Fibroblast of the conjunctiva (primary cell): ENCODE measurements at places on chromosomes 7 and 10.

DNA sequence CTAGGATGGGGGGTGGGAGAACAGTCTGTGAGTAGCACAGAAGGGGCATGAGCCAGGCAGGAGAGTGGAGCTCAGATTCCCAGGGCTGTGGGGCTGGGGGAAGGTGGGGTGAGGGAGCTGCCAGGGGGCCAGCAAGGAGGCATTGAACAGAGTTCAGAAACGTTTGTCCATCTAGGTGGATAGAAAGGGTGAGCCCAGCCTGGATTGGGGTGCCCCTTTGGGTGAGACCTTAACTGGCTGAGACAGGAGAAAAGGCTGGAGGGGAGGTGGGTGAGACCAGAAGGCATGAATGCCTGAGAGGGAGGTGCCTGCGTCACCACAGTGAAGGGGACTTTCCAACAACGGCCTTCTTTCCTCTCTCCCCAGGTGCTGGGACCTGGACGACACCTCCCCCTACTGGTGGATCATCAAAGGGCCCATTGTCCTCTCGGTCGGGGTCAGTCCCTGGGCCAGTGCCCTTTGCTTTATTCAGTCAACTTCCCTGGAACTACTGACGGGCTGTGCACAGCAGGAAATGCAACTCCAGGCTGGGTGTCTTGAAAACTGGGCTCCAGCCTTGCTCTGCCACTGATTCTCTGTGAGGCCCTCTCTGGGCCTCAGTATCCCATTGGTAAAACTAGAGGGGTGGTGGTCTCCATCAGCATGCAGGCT lies 11.0 kb downstream of the GHRHR start:
- DNase-seq: peak; percentile 9

- no peak for DNase-seq
Measured at GRCh38 chr10:118912961-118913600, 116.4 kb upstream of the NANOS1 start.

GRCh38 chr7:66627151-66627681 lies 1.5 kb upstream of the KCTD7 start:
- peak; percentile 17 for DNase-seq

- DNase-seq: no peak
Measured at GRCh38 chr10:73093922-73094850, 2.5 kb downstream of the P4HA1 start.

- no peak for DNase-seq
Measured at GRCh38 chr7:91251877-91252276, 12.4 kb upstream of the FZD1 start.

GRCh38 chr10:1197384-1197783 lies 141.2 kb downstream of the WDR37 start:
- no peak for DNase-seq

DNA sequence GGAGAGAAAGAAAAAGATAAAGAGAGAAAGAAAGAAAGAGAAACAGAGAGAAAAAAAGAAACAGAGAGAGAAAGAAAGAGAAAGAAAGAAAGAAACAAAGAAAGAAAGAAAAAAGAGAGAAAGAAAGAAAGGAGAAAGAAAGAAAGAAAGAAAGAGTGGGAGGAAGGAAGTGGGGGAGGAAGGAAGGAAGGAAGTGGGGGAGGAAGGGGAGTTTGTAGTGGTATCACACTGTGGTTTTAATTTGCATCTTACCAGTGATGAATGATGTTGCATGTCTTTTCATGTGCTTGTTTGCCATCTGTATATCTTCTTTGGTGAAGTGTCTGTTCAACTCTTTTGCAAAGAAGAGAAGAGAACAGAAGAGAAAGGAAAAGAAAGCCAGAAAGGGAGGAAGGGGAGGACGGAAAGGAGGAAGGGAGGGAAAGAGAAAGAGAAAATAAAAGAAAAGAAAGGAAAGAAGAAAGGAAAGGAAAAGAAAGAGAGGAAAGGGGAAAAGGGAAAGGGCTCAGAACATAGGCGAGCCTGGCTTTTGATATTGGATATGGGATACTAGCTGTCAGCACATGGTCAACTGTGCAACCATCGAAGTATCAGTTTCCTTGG lies 79.2 kb upstream of the FRMD4A start:
- DNase-seq: no peak

- DNase-seq: no peak
Measured at GRCh38 chr10:34152434-34152833, 662.7 kb downstream of the PARD3 start.

- DNase-seq: no peak
Measured at GRCh38 chr7:46028246-46028645, 107.2 kb upstream of the IGFBP3 start.

DNA sequence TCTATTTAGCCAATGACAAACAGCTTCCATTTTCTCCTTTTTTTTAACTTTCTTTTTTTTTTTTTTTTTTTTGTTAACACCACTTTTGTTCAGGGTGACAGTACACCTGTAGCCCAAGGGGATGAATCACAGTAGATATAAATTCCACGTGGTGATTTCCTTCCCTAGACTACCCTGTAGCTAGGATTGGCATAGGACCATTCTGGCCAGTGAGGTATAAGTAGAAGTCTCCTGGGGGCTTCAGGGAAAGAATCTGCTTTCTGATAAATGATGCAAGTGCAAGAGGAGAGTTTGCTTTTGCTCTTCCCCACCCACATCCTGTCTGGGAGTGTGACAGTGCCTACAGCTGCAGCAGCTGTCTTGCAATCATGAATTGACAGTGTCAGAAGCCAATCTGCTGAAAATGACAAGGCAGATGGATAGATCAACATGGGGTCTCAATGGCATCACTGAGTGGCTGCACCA lies 63.2 kb upstream of the TOMM7 start:
- no peak for DNase-seq

- no peak for DNase-seq
Measured at GRCh38 chr10:133141144-133141957, 18.7 kb upstream of the KNDC1 start.

DNA sequence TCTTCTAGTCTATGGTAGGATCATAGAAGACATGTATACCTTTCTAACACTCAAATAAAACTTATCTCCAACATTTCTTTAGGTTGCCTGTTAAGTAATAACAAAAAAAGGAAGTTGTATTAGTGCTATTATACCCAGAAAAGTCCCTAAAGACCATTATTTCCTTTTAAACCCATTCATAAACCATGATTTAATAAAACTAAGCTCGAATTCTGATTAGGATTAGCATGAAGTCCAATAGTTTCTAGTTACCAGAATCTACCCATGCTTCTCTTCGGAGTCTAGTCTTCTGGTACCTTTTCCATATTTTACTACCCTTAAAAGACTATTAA lies 62.7 kb downstream of the USP6NL start:
- DNase-seq: no peak

DNA sequence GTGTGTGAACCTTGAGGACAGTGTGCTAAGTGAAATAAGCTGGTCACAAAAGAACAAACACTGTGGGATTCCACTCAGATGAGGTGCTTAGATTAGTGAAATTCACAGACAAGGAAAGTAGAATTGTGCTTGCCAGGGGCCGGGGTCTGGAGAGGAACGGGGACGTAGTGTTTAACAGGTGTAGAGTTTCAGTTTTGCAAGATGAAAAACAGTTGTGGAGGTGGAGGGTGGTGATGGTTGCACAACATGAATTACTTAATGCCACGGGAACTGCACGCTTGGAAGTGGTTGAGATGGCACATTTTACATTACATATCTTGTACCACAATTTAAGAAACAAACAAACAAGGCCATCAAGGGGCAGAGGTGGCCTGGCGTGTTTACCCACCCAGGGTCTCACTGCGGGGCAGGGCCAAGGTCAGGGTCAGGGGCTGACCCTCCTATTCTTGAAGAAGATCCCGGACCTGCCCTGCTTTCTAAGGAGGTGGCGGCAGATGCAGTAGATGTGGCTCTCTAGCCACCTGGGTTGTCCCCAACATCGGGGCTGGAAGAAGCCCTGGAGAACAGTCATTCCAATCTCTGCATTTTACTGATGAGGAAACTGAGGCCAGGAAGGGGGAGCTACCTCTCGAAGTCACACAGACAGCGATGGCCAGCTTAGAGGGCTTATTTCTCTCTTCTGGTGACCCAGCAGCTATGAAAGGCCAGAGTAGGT lies 91.5 kb upstream of the LRRC4 start:
- DNase-seq: no peak

DNA sequence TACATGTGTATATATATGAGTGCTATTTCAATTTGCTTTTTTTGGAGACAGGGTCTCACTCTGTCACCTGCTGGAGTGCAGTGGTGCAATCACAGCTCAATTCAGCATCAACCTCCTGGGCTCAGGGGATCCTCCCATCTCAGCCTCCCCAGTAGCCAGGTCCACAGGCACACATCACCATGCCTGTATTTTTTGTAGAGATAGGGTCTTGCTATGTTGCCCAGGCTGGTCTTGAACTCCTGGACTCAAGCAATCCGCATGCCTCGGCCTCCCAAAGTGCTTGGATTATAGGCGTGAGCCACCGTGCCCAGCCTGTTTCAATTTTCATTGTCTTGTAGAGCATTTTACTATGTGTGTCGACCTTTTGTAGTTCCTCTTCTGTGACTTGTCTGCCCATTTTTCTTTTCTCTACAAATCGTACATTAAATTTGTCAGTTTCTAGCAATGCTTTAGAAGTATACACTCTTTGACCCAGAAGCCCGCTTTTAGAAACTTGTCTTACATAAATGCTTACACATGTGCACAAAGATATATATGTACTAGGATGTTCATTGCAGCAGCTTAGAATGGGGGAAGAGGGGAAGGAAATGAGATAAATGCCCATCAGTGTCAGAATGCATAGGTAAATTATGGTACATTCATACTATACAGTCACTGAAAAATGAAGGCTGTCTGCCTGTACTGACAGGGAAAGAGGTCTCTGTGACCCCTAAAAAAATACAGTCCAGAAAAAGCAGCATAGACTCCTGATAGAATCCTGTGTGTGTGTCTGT lies 12.2 kb upstream of the RFC2 start:
- no peak for DNase-seq

GRCh38 chr10:25078658-25079431 lies 62.4 kb downstream of the THNSL1 start:
- no peak for DNase-seq

DNA sequence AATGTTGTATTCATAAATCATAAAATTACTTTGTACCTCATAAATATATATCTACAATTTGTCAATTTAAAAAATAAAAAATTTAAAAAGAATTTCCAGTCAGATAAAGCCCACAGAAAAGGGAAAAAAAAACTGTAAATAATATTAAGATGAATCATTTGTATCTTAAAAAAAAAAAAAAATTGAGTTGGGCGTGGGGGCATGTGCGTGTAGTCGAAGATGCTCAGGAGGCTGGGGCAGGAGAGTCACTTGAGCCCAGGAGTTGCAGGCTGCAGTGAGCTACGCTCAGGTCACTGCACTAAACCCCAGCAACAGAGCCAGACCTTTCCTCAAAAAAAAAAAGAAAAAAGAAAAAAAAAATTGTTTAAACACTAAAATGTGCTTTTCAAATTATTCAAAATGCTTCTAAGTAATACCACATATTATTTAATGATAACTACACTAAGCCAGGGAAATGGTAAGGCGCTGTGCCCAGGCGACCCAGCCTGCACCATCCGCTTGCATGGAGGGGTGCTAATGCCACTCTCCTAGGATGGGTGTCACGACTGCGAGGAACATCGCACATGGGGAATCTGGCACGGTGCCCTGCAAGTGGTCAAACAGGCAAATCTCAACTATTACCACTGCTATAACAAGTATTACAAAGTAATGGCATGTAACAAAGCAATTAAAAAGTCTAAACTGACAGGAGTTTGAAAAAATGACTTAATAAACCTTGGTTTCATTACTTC lies 15.4 kb downstream of the GLUD1 start:
- DNase-seq: no peak

- DNase-seq: no peak
Measured at GRCh38 chr10:45197816-45198485, 117.5 kb downstream of the OR13A1 start.

GRCh38 chr7:51134013-51134441 lies 182.6 kb downstream of the COBL start:
- peak; percentile 35 for DNase-seq

DNA sequence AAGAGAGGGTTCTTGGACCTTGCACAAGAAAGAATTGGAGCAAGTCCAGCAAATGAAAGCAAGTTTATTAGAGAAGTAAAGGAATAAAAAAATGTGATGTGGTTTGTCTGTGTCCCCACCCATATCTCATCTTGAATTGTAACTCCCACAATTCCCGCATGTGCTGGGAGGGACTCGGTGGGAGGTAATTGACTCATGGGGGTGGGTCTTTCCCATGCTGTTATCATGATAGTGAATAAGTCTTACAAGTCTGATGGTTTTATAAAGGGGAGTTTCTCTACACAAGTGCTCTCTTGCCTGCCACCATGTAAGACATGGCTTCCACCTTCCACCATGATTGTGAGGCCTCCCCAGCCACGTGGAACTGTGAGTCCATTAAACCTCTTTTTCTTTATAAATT lies 39.2 kb upstream of the FZD9 start:
- no peak for DNase-seq

GRCh38 chr10:65090991-65091390 lies 1569.8 kb downstream of the REEP3 start:
- no peak for DNase-seq

- no peak for DNase-seq
Measured at GRCh38 chr10:121461307-121461706, 136.9 kb downstream of the FGFR2 start.

- no peak for DNase-seq
Measured at GRCh38 chr10:99834410-99834809, 52.0 kb downstream of the ABCC2 start.

DNA sequence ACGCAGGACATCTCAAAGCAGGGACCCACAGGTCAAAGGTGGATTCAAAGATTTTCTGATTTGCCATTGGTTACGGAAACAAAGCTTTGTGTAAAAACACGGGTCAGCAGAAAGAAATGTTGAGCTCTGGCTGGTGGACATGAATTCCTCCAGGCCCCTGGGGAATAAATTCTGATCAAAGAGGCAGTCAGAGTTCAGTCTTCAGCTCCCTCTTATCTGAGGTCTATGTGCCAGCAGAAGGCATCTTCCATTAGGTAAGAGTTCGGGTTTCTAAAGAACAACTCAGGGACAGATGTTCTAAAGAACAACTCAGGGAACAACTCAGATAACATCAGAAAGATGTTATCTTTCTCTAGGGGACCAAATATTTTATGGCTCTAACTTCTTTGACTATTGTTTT lies 64.9 kb upstream of the PALS2 start:
- DNase-seq: no peak
